ENCODE measurements at places on chromosomes 5 and 9.
A peak's percentile ranks its signal among the peaks of the same experiment; 100 is the strongest.

DNA sequence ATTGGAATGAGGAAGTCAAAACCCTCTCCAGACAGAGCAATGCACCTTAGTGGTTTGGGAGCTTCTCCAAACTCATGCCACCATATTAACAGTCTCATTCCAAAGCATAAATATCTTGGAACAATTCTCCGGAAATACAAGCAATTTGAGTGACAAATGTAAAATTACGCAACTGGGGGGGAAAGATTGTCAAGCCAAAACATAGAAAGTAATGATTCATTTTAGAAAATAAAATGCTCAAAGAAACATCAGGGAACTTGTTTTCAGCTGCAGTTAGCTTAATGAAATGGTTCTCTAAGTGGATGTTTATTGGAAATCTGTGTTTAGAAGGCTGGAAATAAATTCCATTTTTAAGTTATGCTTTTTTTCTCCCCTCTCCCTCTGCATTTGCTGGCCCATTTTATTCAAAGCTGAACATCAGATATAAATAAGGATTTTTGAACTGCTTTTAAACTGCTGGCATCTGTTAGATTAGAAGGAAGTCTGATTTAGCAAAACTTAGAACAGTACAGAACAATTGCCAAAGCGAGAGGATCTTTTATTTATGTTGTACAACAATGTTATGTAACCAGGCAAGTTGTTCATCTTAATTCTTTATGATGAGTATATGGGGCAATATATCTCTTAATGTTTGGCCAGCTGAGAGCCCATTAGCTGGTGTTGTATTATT lies 551.9 kb downstream of the PRELID2 start:
- no peak for DNase-seq

DNA sequence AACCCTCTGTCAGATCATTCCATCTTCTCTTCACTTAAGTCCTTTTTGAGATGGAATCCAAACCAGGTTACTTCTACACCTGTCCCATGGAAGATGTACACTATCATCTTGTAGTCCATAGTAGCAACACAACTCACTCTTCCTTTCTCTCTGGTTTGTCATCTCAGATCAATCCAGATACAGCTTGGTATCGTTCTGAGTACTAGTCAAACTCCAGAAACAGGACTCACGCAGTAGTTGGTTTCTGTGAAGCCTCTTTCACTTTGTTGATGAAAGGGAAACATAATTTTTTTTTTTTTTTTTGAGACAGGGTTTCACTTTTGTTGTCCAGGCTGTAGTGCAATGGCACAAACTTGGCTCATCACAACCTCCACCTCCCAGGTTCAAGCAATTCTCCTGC lies 484.0 kb downstream of the PRDM9 start:
- DNase-seq: no peak

- DNase-seq: peak; percentile 26
These were observed 638 bp downstream of the MRPS30 start for GRCh38 chr5:44809215-44809955.

- no peak for DNase-seq
These were observed 122.7 kb upstream of the LMX1B start for GRCh38 chr9:126490871-126491567.

DNA sequence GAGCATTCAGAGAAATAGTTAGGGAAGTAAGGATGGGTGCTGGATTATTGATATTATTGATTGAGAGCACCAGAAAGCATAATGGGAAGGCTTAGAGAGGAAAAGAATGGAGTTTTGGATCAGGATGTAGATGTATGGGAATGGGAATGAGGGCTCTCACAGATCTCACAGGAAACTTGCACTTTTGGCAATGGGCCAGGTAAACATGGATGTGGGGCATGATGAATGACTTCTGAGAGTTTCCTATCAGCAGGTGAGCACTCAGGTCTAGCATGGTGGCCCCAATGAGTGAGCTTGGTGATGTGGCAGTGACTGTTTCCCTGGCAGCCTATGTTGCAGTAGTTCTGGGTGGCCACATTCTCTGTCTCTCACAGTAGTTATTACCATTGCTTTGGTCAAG lies 283.8 kb downstream of the FBXL7 start:
- DNase-seq: no peak

DNA sequence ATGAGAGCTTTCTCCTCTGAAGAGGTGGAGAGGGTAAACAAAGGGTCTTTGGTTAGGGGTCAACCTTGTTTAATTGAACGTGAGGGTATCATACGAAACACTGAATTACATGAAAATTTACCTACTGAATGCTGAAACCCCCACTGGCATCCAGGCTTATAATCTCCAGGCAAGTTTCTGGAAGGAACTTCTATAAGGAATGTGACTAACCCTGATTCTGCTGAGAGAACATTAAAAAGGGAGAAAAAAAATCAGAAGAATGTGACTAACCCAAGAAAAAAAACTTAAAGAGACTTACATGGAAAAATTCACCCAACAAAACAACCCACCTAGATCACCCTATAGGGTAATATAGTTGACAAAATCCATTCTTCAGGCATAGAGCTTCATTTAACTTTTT lies 55.5 kb downstream of the APC start:
- DNase-seq: no peak

DNA sequence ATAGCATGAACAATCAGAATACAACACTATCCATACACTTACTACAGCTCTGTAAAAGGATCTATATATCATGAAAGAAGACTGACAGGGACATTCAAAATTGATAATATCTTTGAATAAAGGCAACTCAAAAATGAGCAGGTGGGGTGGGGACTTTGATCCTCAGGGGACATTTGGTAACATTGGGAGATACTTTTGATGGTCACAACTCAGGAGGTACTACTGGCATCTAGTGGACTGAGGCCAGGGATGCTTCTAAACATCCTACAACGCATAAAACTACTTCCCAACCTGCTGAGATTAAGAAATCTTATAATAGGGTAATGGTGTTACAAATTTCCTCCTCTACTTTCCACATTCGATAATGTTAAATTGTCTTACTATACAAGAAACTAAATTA lies 243.9 kb downstream of the ARL15 start:
- no peak for DNase-seq

DNA sequence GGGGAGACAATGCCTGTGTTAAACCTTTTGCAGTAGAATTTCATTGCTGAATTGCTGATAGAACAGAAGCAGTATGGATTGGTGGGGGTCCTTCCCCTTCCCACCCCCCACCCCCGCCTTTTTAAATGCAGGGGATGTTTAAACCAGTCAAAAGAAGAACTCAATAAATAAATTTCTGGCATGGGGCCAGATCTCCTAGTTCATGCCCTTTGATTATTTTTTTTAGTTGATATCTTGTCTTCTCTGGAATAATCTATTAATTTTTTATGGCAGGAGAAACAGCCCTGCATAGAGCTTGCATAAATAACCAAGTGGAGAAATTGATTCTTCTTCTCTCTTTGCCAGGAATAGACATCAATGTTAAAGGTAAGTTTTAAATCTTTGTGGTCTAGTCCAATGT lies 72.8 kb downstream of the SLF1 start:
- DNase-seq: no peak

GRCh38 chr9:12920437-12920836 lies 145.6 kb downstream of the LURAP1L start:
- no peak for DNase-seq

DNA sequence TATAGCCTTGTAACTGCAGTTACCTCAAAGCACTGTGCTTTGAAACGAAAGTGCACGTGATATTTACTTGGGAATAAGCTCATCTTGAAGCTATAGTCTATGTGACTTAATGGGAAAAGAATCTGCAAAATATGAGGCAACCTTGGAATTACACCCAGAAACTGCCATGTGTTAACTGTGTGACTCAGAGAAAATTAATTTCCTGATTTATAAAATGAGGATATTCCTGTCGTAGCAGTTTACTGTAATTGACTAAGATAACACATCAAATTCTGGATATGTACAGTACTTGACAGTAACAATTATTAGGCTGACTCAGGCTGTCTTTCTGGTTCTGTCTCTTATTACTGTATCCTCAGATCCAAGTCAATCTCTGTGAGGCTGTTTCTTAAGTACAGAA lies 1079.9 kb upstream of the ACO1 start:
- no peak for DNase-seq

Measured in activated T-helper 1 cell treated with anti-CD3 and anti-CD28 coated beads, Interleukin-2, amount 50 U/mL, for 16 hours (primary cell).